ENCODE measurements at places on chromosomes 16 and 17.

DNA sequence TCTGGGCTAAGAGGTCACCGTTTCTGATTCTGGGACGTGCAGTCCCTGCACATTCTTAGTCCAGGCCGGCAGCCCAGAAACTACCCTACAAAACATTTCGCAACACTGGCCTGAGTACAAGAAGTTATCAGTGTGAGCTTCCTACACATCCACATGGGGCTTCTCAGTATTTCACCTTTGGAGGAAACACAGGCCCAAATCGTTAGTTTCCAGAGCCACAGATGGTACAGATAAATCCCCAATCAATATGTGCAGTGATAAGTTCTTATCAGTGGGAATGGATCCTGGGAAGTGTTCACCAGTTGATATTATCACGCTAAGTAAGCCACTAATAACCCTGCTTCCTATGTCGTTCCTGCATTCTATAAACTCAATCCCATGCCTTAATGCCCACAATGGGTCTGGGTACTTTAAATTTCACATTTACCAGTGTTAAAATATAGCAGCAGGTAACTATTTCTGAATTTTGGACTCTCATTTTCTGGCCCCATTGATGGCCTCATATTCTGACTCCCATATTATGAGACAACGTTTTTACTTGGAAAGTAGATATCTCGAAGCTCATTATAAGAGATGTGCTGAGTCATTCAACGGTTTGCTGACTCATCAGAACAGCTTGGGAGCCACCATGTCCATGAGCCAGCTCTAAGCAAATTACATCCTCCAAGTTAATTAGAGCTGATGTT, 370.2 kb upstream of the MAF start:
- DNase-seq: no peak

DNA sequence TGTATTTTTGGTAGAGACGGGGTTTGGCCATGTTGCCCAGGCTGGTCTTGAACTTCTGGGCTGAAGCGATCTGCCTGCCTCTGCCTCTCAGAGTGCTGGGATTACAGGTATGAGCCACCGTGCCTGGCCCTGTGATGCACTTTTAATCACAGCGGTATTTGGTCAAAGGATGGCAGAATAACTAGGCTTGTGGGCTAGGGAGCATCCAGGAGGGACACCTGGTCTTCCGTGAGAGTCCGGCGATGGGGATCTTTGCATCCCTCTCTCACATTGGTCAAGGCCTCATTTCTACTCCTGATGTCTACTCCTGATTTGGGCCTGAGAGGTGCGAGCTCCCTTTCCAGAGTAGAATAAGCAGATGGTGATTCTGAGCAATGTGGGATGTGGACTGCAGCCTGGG, 257.9 kb upstream of the CACNG5 start:
- no peak for DNase-seq

GRCh38 chr16:20307240-20307671, 20.1 kb downstream of the GP2 start:
- DNase-seq: no peak

- DNase-seq: no peak
Measured at GRCh38 chr16:89040391-89040790, 53.3 kb upstream of the ACSF3 start.

GRCh38 chr16:14487579-14487978, 142.5 kb downstream of the PARN start:
- DNase-seq: no peak

GRCh38 chr17:16444258-16444886, 29.0 kb downstream of the TRPV2 start:
- no peak for DNase-seq
